ENCODE measurements at places on chromosomes 12 and 14. TPM values are rescaled to one million over a fixed set of nuclear protein-coding genes. Genes with fewer than 3 reads are reported as not detected.

ZDHHC22 gene
- not detected for total RNA-seq

- no peak for DNase-seq
Measured at GRCh38 chr14:90274019-90274418, 17.7 kb downstream of the PSMC1 start.

GRCh38 chr12:123078531-123079155 is 72.2 kb downstream of the PITPNM2 start:
- no peak for DNase-seq

DNA sequence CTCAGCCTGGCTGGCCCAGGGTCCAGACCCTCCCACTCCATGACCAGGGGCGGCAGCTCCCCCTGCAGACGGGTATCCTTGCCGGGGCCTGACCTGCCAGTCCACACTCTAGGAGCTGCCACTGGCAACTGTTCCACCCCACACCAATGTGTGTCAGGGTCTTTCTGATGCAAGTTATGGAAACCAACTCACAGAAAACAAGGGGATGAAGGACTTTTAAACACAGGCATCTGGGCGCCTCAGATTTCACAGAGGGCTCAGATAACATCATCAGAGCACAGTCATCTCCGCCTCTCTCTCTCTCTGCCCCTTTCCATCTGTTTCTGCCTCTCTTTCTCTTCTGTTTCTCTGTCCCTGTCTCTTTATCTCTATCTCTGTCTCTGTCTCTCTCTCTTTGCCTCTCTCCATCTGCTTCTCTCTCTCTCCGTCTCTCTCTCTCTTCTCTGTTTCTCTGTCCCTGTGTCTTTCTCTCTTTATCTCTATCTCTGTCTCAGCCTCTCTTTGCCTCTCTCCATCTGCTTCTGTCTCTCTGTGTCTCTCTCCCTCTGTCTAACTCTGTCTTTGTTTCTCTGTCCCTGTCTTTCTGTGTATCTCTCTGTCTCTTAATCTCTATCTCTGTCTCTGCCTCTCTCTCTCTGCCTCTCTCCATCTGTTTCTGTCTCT is 67.4 kb upstream of the FBRSL1 start:
- DNase-seq: no peak

DNA sequence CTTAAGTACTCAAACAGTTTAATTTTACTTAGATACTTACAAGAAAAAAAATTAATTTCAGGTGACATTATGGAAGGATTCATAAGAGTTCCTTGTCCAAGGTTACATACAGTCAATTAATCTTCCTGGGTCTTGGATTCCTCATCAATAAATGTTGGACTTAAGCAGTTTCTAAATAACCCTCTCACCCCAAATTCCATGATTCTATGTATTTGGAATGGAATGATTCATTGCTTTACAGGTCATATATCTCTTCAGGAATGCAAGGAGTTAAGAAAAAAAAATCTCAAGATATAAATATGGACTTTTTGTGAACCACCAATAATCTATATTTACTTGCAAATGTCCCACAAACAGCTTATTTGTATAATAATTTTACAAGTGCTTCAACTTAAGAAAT is 84.2 kb upstream of the BMP4 start:
- no peak for DNase-seq

DNA sequence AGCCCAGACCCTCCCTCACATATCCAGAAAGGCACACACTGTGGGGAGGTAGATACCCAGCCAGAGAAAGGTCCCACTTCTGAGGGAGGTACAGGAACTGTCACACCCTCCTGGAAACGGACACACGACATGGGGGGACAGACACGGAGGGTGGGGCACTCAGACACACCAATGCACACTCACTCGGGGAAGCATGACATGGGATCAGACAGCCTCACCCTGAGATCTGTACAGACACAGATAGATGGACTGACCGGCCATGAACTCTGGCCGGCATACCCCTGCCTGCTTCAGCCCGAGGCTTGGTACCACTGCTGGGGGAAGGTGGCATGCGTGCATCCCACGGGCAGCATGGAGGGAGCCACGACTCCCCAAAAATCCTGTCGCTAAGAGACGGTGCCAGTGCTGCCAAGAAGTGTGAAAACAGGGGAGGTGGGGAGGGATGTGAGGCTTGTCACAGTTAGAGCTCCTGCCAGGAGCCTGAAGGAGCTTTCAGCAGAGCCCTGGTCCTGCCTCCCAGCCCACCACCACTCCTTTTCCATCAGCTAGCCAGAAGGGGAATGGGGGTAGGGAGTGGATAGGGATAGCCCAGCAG is 571 bp downstream of the CPNE6 start:
- DNase-seq: no peak

- DNase-seq: no peak
Measured at GRCh38 chr14:81157431-81157830, 63.3 kb downstream of the GTF2A1 start.

Measured in naive thymus-derived CD4-positive, alpha-beta T cell (primary cell).